ENCODE measurements at places on chromosomes 5 and 9.

GRCh38 chr9:133477992-133478850, 678 bp downstream of the SLC2A6 start:
- DNase-seq, result no peak

DNA sequence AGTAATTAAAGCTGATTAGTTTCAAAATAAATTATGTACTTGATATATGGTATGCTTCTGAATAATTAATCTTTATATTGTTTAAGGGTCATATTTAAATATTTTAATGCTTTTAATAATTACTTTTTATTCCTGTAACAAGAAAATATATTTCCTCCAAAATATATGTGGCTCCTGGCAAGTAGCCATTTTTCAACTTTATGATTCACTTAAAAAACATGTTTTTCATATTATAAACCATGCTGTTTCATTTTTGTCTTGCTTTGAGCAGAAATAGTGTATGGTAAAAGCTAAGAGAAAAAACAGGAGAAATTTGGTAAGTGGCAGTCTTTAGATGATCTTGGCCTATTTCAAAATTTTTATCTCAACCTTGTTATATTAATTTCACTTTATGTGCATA, 14.6 kb downstream of the SPATA9 start:
- DNase-seq, result no peak

DNA sequence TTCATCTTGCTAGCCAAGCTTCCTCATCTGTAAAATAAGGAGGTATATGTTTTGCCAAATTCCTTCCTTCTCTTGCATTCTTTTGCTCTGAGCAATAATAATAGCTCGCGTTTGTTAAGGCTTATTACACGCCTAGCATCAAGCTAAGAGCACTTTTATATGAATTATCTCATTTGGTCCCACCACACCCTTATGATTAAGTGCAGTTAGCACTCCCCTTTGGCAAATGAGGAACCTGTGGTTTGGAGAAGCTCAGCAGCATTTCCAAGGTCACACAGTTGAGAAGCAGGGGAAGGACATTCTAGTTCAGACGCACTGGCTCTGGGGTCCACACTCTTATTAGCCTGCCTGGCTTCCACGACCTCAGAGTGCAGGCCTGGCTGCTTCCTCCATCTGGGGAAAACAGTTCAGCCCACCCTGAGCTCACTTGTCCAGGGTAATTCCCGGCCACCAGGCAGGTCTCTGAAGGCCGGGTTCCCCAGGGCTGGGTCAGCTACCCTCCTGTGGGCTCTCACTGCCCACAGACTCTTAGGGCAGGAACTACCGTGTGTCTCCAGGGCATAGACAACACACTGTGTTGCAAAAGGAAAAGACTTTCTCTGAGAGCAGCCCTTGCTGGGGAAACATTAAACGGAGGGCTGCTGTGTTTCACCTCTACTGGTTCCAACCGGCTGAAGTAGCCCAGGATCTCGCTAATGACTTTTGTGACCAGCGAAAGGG, 9.9 kb upstream of the FBP1 start:
- DNase-seq, result no peak

GRCh38 chr5:39648848-39649227, 224.1 kb upstream of the DAB2 start:
- DNase-seq, result no peak

DNA sequence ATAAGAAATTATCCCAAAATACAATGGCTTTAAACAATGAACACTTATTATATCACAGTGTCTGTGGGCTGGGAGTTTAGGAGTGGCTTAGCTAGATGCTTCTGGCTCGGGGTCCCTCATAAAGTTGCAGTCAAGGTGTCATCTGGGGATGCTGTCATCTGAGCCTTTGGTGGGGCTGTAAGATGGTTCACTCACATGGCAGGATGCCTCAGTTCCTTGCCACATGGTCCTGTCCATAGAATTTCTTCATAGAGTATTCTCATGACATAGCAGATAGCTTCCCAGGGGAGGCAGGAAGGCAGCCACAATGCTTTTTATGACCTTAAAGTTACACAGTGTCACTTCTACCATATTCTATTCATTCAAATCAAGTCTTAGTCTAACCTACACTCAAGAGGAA, 51.2 kb upstream of the HMHB1 start:
- DNase-seq, result no peak

GRCh38 chr5:140700177-140701144, at the start of gene ZMAT2:
Gene ZMAT2 (plus strand): TSS chr5:140700447. CDS start chr5:140700461, 14 bp downstream.
- peak; percentile 94 for DNase-seq

GRCh38 chr5:176628406-176629228, 1.7 kb downstream of the SNCB start:
- no peak for DNase-seq

- DNase-seq, result no peak
Observed at GRCh38 chr9:86734771-86735170, 212.5 kb downstream of the GAS1 start.

GRCh38 chr9:89850153-89850552, 245.3 kb downstream of the GADD45G start:
- DNase-seq, result no peak

DNA sequence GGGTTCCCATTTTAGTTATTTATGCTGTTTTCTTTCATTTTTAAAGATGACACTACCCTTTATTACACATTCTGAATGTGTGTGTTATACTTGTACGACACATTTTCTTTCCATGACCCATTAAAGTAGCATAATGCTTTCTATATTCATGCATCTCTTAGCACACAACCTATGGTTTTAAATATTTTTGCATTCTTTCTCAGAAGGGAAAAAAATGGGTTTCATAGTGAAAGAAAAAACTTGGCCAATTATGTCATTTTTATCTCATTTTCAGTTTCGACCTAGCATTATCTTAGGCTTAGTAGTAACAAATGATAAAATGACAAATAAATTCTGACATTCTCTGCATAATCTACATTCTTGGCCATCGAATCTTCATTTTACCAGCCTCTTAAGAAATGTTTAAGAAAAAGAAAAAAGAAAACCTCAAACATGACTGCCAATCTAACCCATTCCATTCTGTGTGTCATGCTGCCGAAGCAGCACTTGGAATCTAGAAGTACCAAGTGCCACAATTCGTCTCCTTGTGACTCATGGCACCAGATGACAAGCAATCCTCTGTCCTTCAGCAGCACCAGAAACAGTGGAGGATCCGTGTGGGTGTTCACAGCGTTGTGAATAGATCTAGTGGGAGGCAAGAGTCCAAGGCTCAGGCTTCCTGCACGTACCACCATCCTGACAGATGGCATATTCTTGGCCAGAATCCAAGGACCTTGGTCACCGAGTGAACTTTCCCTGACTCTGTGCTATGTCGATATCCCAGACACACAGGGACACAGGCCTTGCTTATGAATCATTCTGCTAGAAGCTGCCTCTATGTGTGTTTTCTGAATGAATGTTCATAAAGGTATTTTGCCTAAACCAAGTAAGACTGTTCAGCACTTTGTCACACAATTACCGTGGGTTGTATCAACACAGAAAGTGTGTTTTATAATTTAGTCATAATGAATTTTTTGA, 502.7 kb downstream of the NR2F1-AS1 start:
- no peak for DNase-seq

DNA sequence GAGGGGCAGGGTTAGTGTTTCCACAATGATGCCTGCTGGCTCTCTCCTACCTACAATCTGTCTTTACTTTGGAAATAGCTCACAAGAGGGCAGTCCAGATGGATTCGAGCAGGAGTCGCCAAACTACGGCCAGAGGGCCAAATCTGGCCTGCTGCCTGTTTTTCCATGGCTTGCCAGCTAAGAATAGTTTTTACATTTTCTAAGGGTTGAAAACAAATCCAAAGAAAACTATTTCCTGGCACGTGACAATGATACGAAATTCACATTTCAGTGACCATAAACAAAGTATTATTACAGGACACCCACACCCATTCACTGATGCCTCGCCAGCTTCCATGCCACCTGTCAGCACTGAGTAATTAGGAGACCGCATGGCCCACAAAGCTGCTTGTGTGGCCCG, 162.9 kb upstream of the WWC1 start:
- no peak for DNase-seq

DNA sequence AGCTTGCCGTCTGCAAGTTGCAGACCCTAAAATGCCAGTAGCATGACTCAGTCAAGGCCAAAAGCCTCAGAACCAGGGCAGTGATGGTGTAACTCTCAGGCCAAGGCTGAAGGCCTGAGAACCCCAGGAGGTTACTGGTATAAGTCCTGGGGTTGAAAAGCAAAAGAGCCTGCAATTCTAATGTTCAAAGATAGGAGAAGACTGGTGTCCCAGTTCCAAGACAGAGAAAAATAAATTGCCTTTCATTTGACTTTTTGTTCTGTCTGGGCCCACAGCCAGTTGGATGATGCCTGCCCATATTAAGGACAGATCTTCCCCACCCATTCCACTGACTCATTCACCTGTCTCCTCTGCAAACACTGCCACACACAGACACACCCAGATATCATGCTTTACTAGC, 673.2 kb downstream of the CDH18 start:
- no peak for DNase-seq

- DNase-seq, result no peak
Observed at GRCh38 chr5:53360811-53361210, 119.6 kb upstream of the FST start.

- no peak for DNase-seq
Observed at GRCh38 chr5:164233791-164234190, 728.4 kb downstream of the MAT2B start.

GRCh38 chr5:16391858-16392649, 73.5 kb downstream of the ZNF622 start:
- no peak for DNase-seq

DNA sequence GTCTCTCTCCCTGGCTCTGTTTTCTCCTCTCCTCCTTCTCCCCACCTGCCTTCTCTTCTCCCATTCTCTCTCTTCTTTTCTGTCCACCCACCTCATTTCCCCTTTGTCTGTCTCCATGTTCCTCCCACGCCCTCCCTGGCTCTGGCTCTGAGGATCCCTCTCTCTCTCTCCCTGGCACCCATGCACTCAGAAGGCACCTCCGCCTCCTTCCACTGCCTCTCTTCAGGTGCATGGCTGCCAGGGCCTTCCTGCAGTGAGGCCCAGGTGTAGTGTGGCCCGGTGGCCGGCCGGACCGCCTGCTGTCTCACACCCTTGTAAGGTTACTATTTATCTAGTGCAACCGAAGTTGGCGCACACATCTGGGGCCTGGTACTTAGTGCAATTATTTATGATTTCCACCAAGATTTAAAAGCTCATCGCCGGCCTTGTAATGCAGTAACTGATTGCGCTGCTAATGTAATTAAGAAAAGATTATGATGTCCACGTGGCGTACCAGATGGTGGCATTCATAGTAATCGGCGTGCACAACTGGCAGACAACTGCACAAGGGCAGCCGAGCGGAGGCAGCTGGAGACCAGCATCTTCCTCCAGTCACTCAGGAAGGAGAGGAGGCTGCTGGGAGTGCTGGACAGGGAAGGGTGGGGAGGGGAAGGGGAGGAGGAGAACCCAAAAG, 50.4 kb upstream of the MVB12B start:
- DNase-seq, result no peak

Data from central memory CD4-positive, alpha-beta T cell (primary cell).